ENCODE measurements at places on chromosomes 16 and 17.

DNA sequence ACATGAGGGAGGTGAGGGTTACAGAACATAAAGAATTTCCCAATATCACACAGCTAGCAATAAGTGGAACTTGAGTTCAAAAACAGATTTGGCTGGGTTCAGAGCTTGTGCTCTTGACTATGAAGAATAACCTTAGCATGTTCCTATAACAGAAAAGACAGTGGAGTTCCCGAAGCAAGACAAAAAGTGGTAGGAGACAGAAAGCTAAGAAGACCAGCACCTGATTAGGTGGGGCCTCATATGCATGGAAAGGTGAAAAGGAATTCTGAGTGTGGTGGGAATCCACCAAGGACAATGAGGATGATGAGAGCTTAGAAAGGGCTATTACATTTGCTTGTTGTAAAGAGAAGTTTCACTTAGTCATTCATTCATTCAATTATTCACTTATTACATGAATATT is 26.6 kb upstream of the CDYL2 start:
- DNase-seq, result no peak

GRCh38 chr16:29700253-29700987 is 21.4 kb downstream of the QPRT start:
- peak; percentile 42 for DNase-seq

DNA sequence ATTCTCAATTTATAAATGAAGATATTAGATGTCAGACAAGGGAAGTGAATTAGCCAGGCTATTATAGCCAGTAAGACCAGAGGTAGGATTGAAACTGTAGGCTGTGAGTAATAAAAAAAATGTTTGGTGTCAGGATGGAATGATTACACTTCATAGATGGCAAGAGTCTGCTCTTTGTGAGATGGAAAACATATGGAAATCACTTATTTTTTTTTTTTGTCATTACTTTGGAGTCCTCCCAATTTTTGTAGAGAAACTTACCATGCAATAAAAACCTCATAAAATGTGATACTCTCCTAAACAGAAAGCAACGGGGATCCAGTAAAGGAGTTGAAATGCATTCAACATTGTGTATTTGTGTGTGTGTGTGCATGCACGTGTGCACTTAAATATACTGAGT is 532.7 kb upstream of the CDH8 start:
- no peak for DNase-seq

DNA sequence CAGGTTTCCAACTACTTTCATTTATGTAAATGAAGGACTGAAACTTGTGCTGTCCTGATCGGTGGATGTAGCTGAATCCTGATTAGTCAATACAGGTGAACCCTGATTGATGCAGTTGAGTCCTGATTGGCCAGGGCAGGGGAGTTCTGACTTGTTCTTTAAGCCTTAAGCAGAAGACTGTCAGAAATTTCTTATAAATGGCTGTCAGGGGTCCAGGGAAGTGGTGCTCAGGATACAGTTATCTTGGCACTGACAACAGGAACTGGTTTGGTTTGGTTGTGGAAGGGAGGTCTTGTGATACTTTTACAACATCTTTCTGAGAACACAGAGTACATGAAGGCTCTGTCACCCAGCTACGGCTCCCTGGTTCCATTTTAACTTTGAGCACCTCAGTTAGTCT is 132.1 kb downstream of the KCNJ12 start:
- DNase-seq, result no peak

DNA sequence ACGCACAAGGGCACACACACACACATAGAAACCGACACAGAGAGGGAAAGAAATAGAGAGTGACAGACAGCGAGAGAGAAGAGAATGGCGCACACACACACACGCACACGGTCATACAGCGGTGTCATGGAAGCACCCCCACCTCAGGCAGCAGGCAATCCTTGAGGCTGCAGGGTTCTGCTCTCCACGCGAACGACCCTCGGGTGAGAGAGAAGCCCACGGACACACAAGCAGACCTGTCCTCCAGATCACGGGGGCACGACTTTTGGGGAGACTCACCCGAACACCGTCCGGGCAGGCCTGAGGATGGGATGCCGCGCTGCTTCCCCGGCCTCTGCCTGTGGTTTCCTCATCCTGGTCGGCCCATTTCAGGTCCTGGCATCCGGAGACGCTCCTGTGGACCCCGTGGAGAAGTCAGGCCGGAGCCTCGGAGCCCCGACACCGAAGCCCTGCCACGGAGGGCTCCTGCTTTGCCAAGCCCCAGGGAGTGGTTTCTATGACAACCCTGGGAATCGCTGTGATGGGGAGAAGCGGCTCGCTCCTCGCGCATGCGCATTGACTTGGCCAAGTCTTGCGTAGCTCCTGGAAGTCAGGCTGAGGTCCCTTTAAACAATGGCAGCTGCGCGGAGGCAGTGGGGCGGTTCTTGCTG is 118.2 kb upstream of the KCNJ18 start:
- DNase-seq, result peak; percentile 75

- DNase-seq, result no peak
Observed at GRCh38 chr16:85828166-85828565, 28.7 kb downstream of the COX4I1 start.

- DNase-seq, result no peak
Observed at GRCh38 chr17:10025224-10025623, 120.2 kb upstream of the RCVRN start.

DNA sequence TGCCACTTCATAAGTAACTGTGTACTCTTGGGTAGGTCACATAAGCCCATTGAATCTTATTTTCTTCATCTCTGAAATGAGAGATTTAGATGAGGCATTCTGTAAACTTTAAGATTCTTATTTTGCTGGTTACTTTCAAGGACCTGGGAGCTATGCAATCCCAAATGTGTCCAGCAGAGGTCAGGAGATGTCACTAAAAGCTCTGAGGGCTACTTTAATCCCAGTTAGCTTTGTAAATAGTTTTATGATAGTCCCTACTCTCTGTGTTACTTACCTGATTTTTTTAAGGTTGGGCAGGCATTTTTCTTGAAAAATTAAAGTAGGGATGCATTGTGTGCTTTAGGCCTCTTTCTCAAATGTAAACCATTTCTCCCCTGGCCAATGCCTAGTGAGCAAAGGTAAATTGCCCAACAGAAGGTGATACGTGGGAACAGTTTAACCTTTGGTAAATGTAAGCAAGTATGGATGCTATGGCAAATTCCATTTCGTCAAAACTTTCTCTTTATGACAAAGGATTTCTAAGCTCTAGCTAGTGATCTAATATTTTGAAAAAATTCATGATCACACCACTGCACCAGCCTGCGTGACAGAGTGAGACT is 57.1 kb upstream of the WSB1 start:
- peak; percentile 9 for DNase-seq

DNA sequence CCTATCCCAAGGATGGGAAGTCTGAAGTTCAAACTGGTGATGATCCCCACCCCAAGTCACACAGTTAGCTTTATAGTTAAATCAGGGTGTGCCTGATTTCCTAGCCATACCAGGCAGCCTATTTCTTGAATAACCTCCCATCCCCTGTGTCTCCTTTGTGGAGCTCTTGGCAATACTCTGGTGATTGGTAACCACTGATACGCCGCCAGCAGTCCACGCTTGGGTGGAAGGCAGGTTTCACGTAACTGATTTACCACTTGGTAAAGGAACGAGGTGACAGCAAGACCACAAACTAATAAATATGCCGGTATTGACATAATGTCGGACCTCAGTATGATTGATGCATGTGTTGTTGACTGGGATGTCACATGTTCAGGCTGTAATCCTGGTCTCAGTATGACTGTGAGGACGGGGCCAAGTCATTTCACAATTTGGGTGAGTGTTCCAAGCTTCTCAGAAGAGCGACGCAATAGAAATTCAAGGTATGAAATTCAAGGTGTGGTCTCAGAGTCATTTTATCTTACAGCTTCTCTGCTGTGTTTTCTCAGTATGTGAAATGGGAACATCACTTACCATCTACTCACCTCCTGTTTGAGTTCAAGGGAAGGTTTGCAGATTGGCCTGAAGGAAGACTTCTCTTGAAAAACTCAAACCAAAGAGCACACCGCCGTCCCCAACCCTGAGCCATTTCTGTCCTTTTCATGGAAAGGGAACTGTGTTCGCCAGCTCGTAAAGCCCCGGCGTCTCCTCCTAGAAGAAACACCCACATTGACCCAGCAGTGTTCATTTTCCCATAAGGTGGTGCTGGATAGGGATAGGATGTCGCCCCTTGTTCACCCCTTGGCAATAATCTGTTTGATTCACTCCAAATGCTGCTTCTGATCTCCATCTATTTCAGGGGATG is 678.9 kb downstream of the WWOX start:
- DNase-seq, result no peak

- no peak for DNase-seq
Observed at GRCh38 chr17:67359960-67360791, 6.2 kb downstream of the PSMD12 start.

GRCh38 chr17:78993241-78993956 is 13.7 kb upstream of the LGALS3BP start:
- DNase-seq, result no peak

- no peak for DNase-seq
Observed at GRCh38 chr17:15261258-15261801, 3.8 kb downstream of the PMP22 start.

- no peak for DNase-seq
Observed at GRCh38 chr16:29849505-29849904, 13.5 kb downstream of the CDIPT start.

GRCh38 chr16:85392756-85393673 is 220.1 kb upstream of the GSE1 start:
- DNase-seq, result no peak

- DNase-seq, result no peak
Observed at GRCh38 chr16:48511716-48512115, 98.3 kb downstream of the N4BP1 start.

GRCh38 chr16:85650135-85650843 is 37.2 kb downstream of the GSE1 start:
- no peak for DNase-seq

DNA sequence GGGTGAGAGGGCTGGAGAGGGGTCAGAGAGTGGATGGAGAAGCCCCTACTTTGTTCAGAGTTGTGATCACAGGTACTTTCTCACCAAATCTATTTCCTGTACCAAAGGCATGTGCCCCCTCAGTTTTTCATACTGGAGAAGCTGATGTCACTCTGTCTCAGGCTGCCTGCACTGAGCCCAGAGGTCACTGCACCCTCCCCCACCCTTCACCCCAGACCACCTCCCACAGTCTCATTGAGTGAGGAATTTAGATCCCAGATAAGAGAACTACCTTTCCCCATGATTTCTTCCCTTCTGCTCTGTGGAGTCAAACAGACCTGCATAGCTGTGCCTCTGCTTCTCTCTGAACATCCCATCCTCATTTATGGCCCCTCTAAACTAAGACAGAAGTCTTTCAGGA is 140.0 kb upstream of the IRX6 start:
- DNase-seq, result no peak

DNA sequence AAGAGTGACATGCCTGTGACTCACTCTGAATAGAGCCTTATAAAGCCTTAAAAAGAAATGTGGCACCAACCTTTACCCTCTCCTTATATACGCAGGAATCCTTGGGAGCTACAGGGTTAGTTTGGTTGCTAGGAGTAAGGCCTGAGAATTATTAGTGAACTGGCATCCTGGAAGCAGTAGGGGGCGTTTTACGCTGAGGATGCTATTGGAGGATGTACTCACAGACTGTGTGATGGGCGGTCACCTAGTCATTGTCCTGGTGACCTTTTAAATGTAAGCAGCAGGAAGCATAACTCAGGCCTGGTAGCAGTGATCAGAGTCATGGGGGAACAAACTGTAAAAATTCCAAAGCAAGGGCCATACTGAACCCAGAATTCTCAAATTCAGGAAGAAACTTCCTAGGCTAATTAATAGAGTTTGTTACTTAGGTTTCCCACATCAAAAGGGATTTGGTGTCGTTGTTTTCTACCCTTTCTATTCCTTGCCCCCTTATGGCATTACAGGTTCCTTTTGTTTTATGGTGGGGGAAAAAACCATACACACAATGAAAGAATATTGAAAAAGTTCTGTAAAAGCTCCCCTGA is 153.8 kb downstream of the SNX11 start:
- no peak for DNase-seq

GRCh38 chr17:64418506-64419339 is 28.1 kb upstream of the PECAM1 start:
- no peak for DNase-seq

- no peak for DNase-seq
Observed at GRCh38 chr16:86508947-86509758, 1.2 kb upstream of the FOXF1 start.

- no peak for DNase-seq
Observed at GRCh38 chr17:1192911-1193699, 13.3 kb upstream of the ABR start.

- DNase-seq, result no peak
Observed at GRCh38 chr16:70512456-70512855, 10.9 kb downstream of the COG4 start.

DNA sequence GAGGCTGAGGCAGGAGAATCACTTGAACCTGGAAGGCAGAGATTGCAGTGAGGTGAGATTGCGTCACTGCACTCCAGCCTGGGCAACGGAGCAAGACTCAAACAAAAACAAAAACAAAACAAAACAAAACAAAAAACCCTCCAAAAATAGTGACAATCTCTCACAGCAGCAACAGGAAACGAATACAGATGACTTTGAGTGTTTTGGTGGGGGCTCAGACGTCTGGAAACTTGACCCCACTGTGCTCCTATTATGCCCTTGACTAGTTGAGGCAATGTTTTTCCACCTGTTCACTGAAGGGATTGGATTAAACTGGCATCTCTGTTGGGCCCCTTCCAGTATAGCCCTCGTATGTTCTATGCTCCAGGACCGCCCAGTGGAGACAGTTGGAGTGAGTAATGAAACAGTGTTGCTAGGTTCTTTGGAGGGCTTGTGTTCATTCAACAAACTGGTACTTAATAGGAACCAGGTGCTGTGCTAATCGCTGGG is 167.0 kb downstream of the UTP18 start:
- DNase-seq, result no peak

- no peak for DNase-seq
Observed at GRCh38 chr16:86710602-86710950, 132.2 kb downstream of the FOXL1 start.

DNA sequence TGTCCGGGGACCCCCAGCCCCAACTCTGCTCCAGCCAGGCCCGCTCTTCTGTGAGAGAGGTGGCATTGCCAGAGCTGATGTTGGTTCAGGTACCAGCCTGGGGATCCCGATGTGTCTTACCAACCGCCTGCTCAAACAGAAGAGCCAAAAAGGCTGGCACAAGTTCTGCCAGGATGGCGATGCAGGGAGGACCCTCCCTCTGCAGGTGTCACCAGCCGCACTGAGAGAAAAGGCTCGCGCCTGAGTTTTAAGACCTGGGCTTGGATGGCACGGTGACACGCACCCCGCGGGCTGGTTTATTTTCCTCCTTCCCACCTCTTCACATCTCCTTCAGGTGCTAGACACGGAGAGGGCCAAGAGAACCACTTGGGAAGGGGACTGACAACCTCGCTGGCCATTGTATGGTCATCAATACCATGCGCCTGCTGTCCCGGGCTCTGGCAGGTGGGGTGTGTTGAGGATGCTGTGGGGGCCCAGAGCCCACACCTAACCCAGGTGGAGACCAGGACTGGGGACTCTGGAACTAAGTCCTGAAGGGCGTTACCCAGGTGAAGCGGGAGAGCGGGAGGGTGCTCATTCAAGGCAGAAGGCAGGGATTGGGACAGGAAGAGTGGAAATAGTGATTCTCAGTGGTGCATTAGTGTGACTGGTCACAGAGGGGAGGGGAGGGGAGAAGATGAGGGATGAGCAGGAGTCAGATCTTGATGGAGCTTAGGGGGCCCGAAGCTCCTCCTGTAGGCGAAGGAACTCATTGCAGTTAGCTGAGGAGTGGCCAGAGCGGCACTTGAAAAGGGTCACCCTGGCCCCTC is 16.3 kb downstream of the FOXJ1 start:
- DNase-seq, result no peak

All from amygdala (tissue), 56 donors.